Liver (tissue), 10 donors: ENCODE measurements at places on chromosomes 11 and 22. TPM values are rescaled to one million over a fixed set of nuclear protein-coding genes. Genes with fewer than 3 reads are reported as not detected.

GRCh38 chr11:30889143-30889794, 303.1 kb upstream of the MPPED2 start:
- DNase-seq: no peak

- DNase-seq: no peak
These were observed 45.5 kb upstream of the OLFML1 start for GRCh38 chr11:7439746-7440320.

GRCh38 chr11:60777106-60777505, 8.0 kb upstream of the MS4A10 start:
- no peak for DNase-seq

DNA sequence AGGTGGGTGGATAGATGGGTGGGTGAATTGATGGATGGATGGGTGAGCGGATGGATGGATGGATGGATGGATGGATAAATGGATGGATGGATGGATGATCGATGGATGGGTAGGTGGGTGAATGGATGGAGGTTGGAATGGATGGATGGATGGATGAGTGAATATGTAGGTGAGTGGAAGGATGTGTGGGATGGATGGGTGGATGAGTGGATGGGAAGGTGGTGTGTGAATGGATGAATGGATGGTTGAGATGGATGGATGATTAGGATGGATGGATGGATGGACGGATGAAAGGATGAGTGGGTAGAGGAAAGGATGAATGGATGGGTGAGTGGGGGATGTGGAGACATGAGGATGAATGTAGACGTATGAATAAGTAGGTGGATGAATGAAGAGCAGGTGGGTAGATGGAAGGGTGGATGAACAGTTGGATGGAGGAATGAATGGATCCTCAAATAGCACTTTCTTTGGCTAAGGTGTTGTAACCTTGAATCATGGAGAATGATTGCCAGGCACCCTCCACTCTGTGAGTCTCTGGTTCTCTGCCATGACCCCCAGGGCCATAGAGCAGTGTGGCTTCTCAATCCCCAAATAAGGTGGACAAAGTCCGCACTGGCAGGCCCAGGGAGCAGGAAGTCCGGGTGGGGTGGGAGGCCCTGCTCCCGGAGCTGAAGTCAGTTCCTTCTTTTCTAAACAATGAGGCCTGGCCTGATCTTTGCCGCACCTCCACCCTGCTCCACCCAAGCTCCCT, 36.9 kb downstream of the IGF2 start:
- peak; percentile 41 for DNase-seq

DNA sequence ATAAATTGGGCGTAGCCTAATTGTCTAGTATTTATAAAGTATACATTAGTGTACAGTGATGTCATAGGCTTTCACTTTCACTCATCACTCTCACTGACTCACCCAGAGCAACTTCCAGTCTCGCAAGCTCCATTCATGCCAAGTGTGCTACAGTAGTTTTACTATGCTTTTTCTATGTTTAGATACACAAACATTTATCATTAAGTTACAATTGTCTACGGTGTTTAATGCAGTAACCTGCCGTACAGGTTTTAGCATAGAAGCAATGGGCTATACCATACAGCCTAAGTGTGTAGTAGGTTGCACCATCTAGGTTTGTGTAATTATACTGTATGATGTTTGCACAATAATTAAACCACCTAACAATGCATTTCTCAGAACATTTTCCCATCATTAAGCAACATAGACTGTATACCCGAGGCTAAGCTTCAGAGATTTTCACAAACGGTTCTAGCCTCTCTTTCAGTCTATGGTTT, 17.5 kb downstream of the OR9G1 start:
- no peak for DNase-seq

DNA sequence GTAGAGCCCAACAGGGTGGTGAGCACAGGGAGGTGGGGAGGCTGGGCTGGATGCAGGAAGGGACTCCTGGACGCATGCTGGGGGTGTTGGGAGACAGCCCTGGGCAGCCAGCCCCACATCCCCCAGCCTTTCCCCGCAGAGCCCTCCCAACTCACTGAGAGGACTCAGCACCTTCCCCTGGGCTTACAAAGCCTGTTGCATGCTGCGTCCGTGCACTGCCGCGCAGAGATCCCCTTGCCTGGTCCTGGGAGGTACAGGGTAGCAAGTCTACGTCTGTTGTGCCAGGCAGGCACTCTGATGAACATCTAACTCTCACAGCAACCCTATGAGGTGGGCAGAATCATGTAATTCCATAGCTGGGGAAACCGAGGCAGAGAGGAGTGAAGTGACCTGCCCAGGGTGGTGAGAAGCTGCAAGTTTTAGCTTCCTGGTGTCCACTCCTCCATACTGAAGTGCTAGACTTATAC, 33.9 kb upstream of the TCF20 start:
- no peak for DNase-seq

The MYRF gene
- 4.5 TPM for polyA plus RNA-seq

GRCh38 chr22:31451709-31452571, 37.7 kb downstream of the EIF4ENIF1 start:
- DNase-seq: no peak

DNA sequence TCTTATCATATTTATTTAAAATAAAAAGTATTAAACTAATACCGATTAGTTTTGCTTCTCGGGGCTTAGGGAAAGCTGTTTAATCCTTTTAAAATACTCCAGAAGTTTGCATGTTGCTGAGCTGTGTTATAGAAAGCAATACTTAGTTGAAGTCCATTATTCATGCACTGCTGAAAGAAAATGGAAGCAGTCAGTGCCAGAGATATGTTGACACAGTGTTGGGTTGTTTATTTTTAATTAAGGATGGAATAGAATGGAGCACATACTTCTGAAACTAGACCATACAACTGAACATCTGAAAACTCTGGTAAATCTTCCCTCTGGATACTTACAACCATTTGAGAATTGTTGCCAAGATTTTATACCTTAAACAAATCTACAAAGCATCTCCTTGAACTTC, 282.7 kb upstream of the CCDC179 start:
- no peak for DNase-seq

DNA sequence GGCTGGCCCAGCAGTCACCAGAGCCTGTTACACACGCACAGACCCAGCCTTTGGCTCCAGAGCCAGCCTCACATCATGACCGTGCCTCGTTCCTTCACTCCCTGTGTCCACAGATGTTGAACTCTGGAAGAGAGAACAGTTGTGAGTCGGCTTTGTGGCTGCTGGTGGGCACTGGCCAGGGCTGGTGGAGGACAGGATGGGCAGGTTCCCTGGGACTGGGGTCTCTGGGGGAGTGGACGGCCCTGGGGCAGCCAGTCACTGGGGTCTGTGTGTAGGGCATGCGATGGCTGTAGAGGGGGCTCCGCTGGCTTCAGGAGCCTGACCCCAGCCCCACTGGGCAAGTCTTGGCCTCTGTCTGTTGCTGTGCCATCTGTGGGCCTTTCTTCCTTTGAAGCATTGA, 1070.1 kb downstream of the BRD1 start:
- peak; percentile 17 for DNase-seq

DNA sequence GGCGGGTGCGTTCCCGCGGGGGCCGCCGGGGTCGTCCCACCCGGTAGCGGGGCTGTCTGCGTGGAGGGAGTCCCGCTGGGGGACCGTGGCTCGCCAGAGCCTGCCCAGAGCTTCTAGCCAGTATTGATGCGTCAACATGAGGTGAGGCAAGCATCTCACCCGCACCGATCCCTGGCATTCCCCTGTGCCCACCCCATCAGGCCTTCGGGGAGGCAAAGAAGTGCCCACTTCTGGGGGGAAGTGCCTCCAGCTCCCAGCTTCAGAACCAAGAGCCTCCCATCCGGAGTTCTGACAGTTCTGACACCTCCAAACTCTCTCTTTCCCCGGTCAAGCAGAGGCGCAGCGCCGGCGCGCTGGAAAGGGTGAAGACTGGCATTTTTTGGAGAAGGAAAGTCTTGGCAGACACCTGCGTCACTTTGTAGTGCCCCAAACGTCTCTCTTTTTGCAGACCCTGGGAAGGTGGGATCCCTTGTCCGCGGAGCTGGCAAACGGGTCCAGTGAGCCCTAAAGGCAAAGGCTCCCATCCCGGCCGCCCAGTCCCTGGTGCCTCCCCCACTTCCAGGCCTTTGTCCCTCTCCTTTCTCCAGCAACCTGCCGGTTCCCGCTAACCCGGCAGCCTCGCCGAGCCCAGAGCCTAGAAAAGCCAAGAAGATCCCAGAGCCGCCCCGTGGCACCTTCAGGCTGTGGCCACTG, 3.2 kb upstream of the PAX6 start:
- no peak for DNase-seq

The SHANK2 gene
- 9.0 TPM for polyA plus RNA-seq

The C11orf87 gene
- not detected for polyA plus RNA-seq

GRCh38 chr11:63887386-63887999, 29.5 kb downstream of the RCOR2 start:
- no peak for DNase-seq

GRCh38 chr11:47192111-47192510, 5.9 kb upstream of the PACSIN3 start:
- no peak for DNase-seq

The TCP11L1 gene
- polyA plus RNA-seq: 3.3 TPM

DNA sequence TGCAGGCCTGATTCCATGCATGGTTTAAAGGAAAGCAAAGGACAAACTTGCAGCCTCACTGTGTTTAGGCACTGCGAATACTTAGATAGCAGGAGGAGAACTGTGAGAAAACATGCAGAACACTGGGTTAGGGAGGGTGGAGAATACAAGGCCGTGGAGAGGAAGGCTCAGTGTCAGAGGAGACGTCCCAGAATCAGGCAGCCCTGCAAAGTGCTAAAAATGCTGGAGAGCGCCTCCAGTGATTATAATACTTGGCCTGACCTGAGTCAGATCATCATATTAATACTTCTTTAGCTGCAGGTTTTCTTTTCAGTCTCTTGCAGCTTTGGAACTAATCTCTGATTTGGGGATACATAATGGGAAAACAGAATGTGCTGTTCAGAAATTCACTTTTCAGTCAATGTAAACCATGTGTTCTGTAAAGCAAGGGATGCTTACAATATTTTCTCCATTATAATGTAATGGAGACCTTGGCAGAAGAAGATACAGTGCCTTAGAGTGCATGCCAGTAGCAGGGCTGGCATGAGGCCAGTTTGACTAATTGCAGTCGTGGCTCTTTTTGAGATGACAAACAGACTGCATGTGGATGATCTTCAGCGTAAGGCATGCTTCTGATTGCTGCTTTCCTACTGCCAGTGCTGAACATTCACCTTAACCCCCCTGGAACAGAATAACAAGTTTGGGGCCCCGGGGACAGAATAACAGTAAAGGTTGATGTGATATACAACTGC, 16.8 kb downstream of the EXT2 start:
- no peak for DNase-seq

The NOX4 gene
- 0.29 TPM for polyA plus RNA-seq

The C11orf86 gene
- polyA plus RNA-seq: 0.18 TPM

- DNase-seq: no peak
These were observed 71.5 kb downstream of the FBLN1 start for GRCh38 chr22:45574069-45574703.

DNA sequence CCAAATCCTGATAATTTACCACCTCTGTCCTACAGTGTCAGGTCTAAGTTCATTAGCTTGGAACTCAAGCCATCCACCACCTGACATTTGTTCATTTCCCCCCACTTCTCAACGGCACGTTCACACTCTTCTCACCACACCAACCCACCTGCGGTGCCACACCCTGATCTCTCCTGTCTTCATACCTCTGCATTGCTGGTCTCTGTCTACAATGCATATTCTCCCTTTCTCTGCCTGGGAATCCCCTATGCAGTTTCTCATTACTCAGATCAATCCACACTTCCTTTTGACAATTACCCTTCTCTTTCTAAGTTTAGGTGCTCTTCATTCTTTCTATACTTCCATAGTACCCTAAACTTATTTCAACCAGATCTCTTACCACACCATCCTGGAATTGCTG, 20.4 kb upstream of the EMSY start:
- DNase-seq: no peak

DNA sequence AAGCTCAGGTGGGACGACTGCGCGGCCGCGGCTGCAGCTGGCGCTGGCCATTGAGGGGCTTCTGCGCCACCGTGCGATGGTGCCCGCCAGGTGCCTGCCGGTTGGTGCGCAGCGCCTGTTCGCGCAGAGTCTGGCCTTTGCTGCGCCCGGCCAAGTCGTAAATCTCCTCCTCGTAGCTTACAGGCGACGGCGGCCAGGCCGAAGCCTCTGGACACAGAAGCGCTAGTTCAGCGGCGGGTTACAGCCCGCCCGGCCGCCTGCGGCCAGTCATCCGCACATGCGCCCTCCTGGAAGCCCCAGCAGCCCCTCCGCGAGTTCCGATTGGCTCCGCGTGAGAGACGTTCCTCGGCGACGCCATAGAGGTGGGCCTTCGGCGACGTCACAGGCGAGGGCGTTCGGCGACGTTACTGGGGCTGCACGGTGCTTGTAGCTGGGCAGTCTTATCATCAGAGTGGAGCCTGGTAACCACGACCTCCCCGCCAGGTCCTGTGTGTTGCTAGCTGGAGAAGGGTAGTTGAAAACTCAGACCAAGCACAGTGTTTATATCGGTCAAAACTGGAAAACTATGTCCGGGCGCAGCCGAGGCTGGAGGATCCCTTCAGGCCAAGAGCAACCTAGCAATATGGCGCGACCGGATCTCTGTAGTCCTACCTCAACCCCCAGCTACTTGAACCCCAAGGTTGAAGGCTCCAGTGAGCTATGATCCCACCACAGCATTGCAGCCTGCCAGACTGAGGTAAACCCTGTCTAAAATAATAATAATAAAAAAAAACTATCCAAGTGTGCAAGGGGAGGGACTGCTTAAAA, 265.7 kb downstream of the OR4C45 start:
- no peak for DNase-seq

GRCh38 chr11:24567380-24567779, 70.5 kb downstream of the LUZP2 start:
- no peak for DNase-seq

The GRAMD1B gene
- 0.29 TPM for polyA plus RNA-seq

- DNase-seq: no peak
These were observed 2.0 kb downstream of the CREB3L1 start for GRCh38 chr11:46279126-46280099.

The RASD2 gene
- polyA plus RNA-seq: not detected

- no peak for DNase-seq
These were observed 2.4 kb upstream of the ATP5MG start for GRCh38 chr11:118398791-118399559.

GRCh38 chr11:76615950-76616349, 54.6 kb downstream of the LRRC32 start:
- DNase-seq: no peak

The C11orf91 gene
- not detected for polyA plus RNA-seq

DNA sequence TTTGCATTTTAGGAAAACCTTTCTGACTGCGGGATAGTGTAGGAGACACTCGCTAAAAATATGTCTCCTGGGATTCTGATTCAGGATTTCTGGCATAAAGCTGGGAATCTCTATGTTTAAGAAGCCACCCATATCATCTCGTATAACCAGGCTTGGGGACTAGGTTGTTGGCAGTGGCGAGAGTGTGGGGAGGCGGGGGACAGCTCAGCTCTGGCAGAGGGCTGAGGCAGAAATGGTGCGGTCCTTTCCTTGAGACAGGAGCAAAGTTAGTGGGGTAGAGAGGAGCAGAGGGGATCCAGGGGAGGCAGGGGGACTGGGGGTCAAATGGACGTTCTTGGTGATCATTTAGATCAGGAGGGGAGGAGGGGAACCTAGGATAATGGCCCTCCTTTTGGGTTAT, 74.3 kb downstream of the TEAD1 start:
- no peak for DNase-seq

The APOBEC3F gene
- 1.7 TPM for polyA plus RNA-seq

The LMO2 gene
- 6.1 TPM for polyA plus RNA-seq

The YPEL1 gene
- 4.8 TPM for polyA plus RNA-seq

GRCh38 chr11:73350908-73351636, 25.1 kb upstream of the RELT start:
- DNase-seq: peak; percentile 57

The ARRB1 gene
- 5.7 TPM for polyA plus RNA-seq

The SLC22A12 gene
- not detected for polyA plus RNA-seq

The ANKK1 gene
- not detected for polyA plus RNA-seq
